Germinal center (tissue), 1 donor: ENCODE measurements at places on chromosomes 2 and 18.

GRCh38 chr2:218898109-218898878, 17.6 kb downstream of the WNT10A start:
- peak; percentile 79 for DNase-seq

- DNase-seq, result no peak
Observed at GRCh38 chr2:71588497-71589170, 135.3 kb downstream of the DYSF start.

DNA sequence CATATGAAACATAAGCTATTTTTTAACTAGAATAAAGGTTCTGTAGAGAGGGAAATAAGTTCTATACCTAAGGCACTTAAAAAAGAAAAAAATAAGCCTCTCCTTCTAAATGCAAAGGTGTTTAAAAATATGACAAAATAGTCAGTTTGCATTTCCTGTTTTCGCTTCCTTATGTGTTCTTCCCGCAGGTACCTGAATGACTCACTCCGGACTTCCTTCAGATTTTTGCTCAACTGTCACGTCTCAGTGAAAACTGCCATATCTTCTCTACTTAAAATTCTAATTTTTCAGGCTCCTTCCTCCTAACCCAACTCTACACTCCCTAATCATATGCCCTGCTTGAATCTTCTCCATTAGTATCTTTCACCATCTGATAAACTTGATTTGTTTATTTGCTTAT, 1333.1 kb downstream of the LRP1B start:
- DNase-seq, result peak; percentile 2

GRCh38 chr2:19844750-19845149, 57.0 kb downstream of the TTC32 start:
- no peak for DNase-seq

GRCh38 chr2:71849111-71849510, 298.6 kb downstream of the CYP26B1 start:
- no peak for DNase-seq

DNA sequence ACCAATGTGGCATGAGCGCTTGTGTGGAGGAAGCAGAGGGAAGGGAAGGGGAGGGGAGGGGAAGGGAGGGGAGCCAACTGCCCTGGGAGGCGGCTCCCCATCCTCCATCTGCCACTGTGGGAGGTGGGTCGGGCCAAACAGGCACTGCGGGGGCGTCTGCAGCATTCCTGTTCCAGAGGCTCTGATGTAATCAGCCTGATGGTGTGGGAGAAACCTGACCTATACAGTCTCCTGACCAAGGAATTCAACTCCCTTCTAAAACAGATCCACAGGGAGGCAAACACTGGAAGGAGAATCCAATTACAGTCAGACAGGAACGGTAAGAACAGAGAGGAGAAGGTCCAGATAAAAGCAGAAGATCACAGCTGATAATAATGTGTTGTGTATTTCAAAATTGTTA, 88.8 kb downstream of the CD8B2 start:
- DNase-seq, result no peak

DNA sequence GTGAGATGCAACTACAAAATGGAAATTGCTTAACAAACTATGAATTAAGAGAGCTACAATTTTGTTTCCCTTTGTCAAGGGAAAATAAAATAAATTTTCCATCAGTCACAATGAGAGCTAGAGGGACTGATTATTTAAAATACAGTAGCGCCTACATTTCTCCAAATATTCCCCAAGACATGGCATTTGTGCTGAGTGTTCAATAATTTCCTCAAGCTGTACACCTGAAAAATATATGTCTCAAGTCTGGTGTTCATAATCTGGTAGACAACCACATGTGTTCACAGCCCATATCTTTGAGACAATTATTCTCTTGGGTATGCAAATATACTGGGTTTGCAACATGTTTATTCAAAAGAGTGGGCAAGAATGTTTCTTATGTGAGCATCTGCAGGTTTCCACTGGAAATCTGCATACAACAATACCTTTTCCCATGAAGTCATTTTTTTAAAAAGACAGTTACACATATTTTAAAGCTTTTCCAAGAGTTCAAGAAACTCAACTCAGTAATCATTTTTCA, 240.1 kb upstream of the VRK2 start:
- DNase-seq, result no peak

DNA sequence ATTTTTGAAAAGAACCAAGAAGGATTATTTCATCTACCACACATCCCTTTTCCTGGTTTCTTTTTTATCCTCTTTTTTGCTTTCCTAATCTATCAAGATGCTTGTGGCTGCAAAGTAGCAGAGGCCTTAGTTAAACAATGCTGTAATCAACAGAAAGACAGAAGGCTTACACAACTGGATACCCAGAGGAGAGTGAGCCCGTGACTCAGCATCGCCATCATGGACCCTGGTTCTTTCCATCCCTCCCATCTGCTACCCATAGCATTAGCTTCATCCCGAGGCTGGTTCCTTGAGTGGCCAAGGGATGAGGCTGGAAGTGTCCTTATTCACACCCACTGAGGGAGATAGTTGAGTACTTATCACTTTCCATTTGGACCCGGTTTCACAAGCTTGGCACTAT, 7.5 kb upstream of the HAAO start:
- no peak for DNase-seq

- no peak for DNase-seq
Observed at GRCh38 chr2:143936538-143936847, 583.4 kb downstream of the ZEB2 start.

DNA sequence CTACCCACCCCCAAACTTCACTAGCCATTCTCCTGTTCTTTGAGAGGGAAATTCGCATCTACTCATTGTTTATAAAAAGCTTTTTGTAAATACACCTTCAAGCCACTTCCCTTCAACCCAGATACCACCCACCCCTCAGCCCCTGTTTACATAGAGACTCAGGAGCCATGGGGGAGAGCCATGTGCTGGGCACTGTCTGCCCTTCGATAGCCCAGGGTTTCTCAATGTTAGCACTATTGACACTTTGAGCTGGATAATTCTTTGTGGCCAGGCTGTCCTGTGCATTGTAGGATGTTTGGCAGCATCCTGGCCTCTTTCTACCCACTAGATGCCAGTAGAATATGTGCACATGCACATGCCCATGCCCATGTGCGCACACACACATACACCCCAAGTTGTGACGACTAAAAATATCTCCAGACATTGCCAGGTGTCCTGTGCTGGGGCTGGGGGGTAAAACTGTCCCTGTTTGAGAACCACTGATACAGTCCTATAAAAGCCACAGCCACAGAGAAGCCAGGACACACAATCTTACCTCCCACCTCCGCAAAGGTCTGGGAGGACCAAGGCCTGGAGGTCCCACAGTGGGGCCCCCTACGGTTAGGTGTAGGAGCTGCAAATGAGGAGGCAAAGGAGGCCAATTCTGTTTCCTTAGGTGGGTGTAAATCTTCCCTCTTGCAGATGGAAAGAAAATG, 44.5 kb upstream of the ASPRV1 start:
- DNase-seq, result no peak

GRCh38 chr2:160970052-160970965, 189.9 kb upstream of the TANK start:
- DNase-seq, result no peak

- no peak for DNase-seq
Observed at GRCh38 chr18:52730972-52731619, 391.1 kb downstream of the DCC start.

GRCh38 chr18:55585920-55586561, 2.0 kb downstream of the TCF4 start:
- DNase-seq, result no peak

GRCh38 chr2:125095826-125096225, 1070.7 kb downstream of the CNTNAP5 start:
- DNase-seq, result no peak

GRCh38 chr2:101076581-101076980, 74.5 kb downstream of the RPL31 start:
- DNase-seq, result no peak

DNA sequence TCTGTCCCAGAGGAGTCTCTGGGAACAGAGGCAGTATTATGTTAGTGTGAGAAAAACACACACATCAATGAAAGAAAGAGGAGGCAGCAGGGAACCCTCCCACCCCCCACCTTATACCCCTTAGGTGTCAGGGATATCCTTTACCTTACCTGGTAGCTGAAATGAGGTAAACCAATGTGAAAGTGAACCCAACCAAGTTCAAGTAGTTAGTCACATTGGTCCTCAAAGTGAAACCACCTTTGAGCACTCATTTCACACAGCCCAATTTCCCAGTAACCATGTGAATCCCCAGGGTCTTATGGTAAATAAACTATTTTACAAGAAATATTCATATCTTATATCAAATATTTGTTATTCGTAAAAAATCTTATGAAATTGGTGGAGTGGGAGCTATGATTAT, 377.8 kb downstream of the LRATD1 start:
- no peak for DNase-seq

DNA sequence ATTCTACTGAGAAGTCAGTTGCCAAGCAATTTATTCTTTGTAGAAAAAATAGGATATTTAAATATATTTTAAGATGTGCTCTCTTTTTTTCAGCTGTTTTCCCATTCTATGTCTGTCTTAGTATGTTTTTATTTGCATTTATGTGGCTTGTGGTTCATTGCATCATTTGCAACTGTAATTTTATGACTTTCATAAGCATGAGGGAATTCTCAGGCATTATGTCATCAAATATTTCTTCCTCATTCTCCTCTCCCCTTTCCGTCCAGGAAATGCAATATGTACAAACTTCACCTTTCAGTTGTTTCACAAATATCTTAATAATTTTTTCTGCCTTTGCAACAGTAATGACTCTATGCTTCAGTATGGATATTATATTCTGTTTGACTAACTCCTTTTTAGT, 560.2 kb upstream of the LRATD1 start:
- no peak for DNase-seq
